Hematopoietic multipotent progenitor cell (in vitro differentiated cells): ENCODE measurements at places on chromosomes 3 and 15.

DNA sequence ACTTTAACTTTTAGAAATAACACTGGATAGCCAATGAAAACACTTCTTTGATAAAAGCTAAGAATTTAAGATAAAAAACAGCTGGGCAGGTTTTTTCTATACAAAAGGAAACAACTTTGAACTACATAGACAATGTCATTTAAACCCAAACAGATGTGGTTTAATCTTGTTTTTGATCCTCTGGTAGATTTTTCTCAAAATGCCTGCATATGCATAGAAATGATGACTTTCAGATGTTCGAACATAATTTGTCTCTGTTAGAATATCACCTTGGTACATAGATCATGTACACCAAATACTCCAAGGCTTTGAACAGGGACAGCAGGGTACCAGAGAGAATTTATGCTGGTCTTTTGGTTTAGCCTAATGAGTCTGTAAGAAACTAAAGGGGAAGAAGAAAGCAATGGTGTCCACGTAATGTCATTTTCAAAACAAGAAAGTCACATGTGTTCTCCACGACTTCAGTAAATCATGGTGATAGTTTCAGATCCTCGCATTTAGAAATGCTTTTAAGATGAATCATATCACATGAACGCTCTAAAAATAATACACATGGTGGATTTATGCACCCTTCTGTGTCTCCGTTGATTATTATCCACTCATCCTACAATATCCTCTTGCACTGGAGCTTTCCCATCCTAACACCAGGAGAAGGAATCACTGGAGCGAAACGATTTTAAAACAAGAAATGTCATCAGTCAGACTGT is 160.1 kb upstream of the PDZRN3 start:
- DNase-seq: no peak

DNA sequence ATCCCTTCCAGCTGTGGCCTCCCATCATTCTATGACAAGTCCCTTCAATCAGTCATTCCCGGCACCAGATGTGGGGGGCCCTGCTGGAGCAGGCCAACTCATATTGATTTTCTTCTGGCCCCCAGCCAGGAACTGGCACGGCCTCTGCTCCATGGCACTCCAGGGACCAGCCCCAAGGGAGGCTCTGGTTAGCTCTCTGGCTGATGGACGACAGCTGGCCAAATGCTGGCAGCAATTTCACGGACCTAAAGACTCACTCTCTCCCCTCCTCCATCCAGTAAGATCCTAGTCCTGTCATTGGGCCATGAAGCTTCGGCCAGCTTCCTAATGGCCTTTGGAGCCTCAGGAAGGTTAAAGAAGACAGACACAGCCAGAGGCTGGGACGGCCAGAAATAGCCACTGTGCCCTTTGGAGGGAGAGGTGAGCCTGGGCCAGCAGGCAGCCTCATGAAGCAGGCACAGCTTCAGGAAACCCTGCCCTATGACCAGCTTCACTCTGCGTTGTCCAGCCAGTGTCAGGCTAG is 131.0 kb downstream of the MEX3B start:
- no peak for DNase-seq

GRCh38 chr3:196215493-196216020 is 777 bp upstream of the SLC51A start:
- DNase-seq: no peak

GRCh38 chr3:185656321-185656840 is 70.3 kb downstream of the SENP2 start:
- no peak for DNase-seq

DNA sequence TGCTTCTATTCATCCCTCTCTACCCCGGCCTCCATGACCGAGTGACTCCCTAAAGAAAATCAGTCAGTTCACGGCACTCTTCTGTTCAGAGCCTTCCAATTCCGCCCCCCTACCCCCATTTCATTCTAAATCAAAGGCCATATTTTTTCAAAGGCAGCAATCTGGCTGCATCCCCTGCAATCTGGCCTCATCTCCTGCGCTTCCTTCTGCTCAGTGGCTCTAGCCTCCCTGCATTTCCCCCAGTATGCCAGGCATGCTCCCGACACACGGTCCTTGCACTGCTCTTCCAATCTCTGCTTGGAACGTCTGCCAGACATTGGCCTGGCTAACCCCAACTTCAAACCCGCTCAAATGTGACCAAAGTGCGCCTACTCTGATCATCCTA is 67.7 kb downstream of the EXOG start:
- no peak for DNase-seq
